ENCODE measurements at places on chromosomes 4 and X.

DNA sequence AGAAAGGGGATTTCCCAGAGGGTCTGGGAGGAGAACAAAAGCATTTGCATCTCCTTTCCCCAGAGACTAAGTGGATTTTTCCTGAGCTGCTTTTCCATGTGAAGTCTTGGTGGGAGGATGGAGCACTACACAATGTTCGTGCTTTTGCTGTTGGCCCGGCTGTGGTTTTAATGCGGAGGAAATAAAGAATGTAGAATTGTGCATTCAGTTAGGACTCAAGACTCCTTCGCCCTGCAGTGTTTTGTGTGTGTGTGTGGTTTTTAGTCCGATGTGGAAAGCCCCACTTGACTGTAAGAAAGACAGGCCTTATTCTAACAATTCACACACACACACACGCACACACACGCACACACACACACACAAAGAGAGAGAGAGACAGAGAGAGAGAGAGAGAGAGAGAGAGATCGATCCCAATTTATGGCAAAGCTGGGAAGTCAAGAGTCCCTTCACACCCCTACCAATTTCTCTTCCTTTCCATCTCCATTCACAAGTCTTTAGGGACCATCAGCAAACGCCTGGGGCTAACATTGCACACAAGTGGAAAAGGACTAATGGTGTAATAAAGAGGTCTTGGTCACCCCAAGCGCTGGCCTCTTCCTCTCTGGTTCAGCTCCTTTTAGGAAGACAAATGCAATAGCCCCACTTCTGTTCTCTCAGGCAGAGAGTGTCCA is 44.2 kb downstream of the CLDN34 start:
- no peak for DNase-seq

GRCh38 chr4:122718281-122718680 is 14.2 kb upstream of the BBS12 start:
- no peak for DNase-seq

GRCh38 chr4:8675383-8675782 is 82.8 kb downstream of the CPZ start:
- DNase-seq: no peak

GRCh38 chrX:40773809-40774208 is 38.5 kb upstream of the MED14 start:
- DNase-seq: no peak

- no peak for DNase-seq
Observed at GRCh38 chrX:120464411-120464810, 4.7 kb downstream of the LAMP2 start.

DNA sequence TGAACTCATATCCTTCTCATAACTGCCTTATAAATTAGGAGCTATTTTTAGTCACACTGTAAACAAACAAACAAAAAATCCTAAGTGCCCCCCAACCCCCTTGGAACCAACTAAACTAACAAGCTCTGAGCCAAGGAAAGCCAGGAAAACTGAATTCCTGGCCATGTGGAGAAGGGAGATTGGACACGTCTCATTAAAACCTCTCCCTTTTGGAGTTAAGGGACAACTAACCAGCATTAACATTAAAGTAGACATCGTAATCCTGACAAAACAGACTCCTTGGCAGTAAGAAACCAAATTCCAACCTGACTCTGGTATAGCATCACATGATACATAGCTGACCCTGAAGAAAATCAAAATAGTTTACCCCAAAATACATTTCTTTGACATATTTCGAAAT is 937.1 kb upstream of the GRIA3 start:
- DNase-seq: no peak

GRCh38 chr4:3409571-3410091 is 32.1 kb upstream of the HGFAC start:
- no peak for DNase-seq

DNA sequence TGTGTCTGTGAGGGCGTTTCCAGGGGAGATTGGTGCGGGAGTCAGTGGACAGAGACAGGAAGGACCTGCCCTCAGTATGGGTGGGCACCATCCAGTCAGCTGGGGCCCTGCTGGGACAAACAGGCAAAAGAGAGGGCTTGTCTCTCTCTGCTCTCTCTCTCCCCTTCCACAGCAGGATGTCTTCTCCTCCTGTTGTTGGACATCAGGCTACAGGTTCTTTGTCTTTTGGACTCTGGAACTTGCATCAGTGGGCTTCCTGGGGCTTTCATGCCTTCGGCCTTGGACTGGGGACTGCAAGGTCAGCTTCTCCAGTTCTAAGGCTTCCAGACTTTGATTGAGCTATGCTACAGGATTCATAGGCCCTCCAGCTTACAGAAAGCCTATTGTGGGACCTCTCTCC is 59.6 kb downstream of the ADGRA3 start:
- no peak for DNase-seq

- DNase-seq: no peak
Observed at GRCh38 chr4:189060104-189060503, 880.6 kb upstream of the FRG1 start.

- DNase-seq: no peak
Observed at GRCh38 chr4:54440394-54441136, 211.5 kb downstream of the PDGFRA start.

DNA sequence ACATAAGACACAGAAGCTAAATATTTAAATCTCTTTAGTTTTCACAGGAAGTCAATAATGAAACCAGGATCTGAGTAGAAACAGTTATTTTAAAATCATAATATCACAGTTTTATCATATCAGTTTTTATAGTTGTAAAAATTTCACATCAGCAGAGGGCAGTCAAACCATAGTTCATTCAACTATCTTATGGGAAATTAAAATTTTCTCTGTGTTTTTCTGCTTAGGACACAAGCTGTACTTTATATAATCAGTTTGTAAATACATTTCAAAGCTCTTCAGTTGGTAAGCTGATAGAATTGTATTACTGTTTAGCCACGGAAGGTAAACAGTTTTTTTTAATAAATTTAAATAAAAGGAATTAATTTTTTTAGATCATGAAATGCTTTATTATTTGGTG is 204.8 kb upstream of the NUDT6 start:
- DNase-seq: no peak

GRCh38 chrX:73647632-73648322 is 84.8 kb downstream of the CHIC1 start:
- DNase-seq: no peak

DNA sequence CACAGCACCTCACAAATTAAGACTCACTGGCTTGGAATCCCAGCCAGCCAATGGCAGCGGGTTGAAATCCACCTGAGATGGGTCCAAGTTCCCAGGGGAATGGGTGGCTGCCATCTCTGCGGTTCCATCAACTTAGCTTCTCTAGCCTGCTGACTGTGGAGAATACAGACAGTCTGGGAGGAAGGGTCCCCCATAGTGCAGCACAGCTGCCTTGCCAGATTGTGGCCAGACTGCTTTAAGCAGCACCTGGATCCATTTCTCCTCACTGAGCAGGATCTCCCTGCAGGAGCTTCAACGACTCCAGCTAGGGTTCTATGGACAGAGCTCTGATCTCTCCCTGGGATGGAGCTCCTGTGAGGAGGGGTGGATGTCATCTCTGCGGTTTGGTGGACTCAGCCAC is 51.8 kb downstream of the DCK start:
- no peak for DNase-seq

DNA sequence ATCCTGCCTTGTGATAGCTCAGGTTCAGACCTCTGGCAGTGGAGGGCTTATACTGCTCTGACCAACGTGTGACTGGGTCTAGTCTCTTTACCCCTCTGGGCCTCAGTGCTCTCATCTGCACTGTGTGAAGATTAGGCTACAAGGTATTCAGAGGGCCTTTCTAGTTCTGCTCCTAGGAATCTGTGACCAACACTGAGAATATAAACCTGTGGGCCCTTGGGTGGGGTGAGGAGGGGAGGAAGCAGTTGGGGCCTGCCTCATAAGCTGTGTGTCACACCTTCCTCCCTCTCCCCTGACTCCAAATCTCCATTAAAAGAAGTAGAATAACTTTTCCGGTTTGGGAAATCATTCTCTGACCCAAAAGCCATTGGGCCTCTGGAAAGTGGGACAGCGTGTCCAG is 66.3 kb upstream of the MSN start:
- no peak for DNase-seq

GRCh38 chr4:156939139-156939538 is 32.5 kb downstream of the PDGFC start:
- DNase-seq: no peak

DNA sequence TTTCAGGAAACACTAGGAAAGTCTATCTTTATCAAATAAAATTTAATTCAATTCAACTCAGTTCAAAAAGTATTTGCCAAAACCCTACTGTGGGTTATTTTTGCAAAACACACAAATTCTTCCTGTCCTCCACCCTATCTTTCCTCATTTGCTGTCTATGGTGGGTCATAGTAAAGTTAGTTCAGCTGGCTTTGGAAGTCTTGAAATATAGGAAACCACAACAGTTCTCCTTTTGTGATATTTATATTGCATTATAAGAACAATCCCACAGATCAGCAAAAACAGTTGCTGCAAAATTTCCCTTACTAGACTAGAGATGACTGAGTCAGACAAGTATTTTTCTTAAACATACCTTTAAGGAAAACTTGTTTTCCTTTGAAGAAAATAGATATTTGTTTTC is 22.2 kb downstream of the CYBB start:
- DNase-seq: no peak

- peak; percentile 33 for DNase-seq
Observed at GRCh38 chrX:11665168-11666111, at the start of gene ARHGAP6. ARHGAP6 (minus strand) TSS chrX:11665920; CDS start chrX:11664828, 1,092 bp downstream.

DNA sequence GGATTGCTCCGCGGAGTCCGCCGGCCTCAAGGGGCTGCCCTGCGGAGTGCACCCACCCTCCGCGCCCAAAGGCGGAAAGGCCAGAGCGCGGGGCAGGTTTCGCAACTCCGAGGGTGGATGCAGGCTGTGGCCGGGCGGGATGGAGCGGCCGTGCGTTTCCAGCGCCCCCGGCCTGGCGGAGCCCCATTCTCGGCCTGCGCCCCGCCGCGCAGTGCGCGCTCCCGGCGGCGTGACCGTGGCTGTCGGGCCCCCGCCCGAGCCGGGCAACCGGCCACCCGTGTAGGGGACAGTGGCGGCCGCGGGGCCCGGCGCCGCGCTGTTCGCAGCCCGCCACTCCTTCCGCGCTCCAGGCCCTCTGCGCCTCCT is 331 bp downstream of the SETD7 start:
- peak; percentile 76 for DNase-seq

All from lower lobe of right lung (tissue), 2 donors.